Stimulated activated CD4-positive, alpha-beta T cell treated with anti-CD3 and anti-CD28 coated beads, TNF-alpha, amount 100 ng/mL, for 4 hours (primary cell): ENCODE measurements at places on chromosomes 4 and X.

- DNase-seq, result no peak
Measured at GRCh38 chr4:140901736-140902336, 145.7 kb upstream of the TBC1D9 start.

GRCh38 chr4:12411072-12411471 lies 982.4 kb upstream of the HS3ST1 start:
- no peak for DNase-seq

DNA sequence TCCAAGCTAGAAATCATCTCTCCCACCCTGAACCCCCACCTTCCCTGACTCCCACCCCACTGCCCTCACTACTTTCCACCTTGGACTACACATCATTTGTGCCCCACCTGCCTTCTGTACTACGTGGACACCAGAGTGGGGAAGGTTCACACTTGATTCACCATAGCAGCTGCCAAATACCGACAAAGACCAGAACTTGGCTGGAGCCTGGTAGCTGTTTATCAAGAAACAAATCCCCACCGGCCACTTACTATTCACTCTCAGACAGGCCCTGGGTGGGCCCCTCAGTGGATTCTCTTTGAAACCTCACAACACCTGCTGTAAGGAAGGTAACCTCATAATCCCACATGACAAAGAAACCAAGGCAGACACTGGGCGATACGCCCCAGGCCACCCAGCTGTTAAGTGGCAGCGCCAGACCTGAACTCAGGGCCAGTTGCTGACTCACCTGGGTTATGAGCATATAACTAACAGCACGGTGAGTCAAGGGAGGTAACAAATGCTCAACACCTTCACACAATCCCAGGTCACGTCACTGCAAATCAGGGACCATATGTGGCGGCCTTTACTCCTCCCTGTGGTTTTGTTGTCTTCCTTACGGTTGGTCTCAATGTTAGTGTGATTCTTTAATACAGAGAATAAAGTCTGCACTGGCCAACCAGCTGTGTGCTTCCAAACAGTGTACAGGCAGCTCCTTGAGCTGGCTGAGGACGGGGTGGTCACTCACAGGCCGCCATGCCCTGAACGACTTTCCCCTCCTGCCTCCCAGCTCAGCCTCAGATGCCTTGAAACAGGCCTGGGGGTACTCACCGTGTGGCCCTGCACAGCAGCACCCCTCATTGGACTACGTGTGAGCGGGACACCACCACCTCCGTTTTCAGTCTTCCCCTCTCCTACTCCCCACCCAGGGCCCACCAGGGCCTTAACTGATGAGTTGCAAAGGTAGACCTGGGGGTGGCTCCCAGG lies 7.5 kb downstream of the WDR1 start:
- no peak for DNase-seq

GRCh38 chr4:186882293-186882692 lies 158.6 kb upstream of the FAT1 start:
- DNase-seq, result no peak

GRCh38 chr4:34767407-34767806 lies 1476.9 kb downstream of the ARAP2 start:
- DNase-seq, result no peak

DNA sequence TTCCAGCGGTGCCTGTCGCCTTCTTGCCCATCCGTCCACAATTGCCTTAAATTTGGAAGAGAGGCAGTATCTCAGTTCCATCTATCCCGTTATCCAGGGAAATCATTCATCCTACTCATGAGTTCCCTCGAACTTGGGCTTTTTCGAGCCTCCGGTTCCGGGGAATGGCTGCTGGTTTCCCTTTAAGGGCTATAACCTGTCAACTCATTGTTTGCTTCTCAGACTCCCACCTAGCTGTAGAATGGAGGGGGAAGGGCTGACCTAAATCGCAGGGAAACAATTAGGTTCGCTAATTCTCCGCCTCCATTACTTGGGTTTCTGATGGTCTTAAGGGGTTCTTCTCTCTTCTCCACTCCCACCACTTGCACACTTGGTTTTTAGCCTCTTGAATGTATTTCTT lies 1.2 kb downstream of the UCHL1 start:
- DNase-seq, result no peak

GRCh38 chr4:48667148-48667547 lies 112.9 kb downstream of the FRYL start:
- no peak for DNase-seq
